Midbrain (tissue), 1 donor: ENCODE measurements at places on chromosomes 7 and 10.

- DNase-seq, result no peak
These were observed 8.5 kb upstream of the RABGEF1 start for GRCh38 chr7:66731986-66732385.

GRCh38 chr7:42700406-42701327, 211.2 kb downstream of the C7orf25 start:
- no peak for DNase-seq

DNA sequence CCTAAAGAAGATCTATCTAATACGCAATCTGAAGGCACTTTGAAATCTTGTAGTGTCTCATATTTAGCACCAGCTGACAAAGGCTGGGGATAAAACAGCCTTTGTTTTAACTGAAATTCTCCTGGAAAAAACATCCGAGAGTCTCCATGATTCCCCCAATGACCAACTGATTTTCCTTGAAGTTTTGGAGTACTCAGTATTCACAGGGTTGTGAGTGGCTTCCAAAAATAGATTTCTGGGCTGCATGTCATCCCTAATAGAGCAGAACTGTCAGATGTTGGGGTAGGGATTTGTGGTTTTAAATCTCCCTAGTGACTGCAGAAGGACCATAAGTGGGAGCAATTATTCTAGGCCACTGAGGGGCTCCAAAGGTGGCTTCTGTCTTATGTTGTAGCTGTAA, 206.4 kb downstream of the TAX1BP1 start:
- DNase-seq, result peak; percentile 19

DNA sequence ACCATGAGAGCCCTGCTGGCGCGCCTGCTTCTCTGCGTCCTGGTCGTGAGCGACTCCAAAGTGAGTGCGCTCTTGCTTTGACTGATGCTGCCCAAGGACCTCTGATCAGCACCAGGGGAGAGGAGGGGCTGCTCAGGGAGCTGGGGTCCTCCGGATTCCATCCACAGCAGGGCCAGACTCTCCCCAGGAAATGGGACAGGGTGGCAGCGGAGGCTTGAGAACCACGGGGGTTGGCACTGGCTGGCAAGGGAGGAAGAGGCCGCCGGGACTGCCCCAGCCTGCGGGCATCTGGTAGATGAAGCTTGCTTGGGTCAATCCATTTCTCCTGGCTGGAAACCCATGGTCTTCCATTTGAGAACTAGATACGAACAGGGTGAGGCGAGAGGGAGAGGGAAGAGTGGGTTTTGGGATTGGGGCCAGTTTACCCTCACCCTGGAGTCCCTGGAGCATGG, 647 bp downstream of the PLAU start:
- DNase-seq, result no peak

GRCh38 chr7:150992833-150993302, 2.1 kb downstream of the NOS3 start:
- no peak for DNase-seq

DNA sequence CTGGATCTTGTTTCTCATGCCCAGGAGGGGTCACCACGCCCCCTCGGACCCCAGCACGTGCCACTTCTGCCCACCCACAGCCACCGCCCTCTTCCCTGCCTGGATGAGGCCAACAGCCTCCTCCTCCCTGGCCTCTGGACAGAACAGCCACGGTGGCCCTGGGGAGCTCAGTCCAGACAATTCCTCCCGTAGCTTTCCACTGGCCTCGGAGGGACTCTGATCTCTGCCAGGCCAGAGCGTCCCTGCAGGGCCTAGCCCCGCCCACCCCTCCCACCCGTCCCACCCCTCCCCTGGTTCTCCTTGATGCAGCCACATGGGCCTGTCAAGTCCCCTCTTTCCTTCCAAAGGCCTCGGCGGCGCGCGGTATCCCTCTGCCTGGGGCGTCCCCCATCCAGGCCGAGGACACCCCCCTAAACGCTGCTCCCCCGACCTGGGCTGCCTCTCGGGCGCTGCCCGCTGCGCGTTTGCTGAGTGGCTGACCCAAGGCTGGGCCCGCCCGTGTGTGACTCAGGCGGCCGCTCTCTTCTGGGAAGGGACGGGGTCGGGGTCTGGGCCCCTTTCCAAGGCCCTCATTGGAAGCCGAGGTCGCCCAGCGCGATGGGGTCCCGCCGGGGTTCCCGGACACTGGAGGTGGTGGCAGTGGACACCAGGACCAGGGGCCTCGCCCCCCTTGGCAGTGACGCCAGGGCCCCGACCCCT, 557 bp downstream of the TMEM120A start:
- peak; percentile 48 for DNase-seq

DNA sequence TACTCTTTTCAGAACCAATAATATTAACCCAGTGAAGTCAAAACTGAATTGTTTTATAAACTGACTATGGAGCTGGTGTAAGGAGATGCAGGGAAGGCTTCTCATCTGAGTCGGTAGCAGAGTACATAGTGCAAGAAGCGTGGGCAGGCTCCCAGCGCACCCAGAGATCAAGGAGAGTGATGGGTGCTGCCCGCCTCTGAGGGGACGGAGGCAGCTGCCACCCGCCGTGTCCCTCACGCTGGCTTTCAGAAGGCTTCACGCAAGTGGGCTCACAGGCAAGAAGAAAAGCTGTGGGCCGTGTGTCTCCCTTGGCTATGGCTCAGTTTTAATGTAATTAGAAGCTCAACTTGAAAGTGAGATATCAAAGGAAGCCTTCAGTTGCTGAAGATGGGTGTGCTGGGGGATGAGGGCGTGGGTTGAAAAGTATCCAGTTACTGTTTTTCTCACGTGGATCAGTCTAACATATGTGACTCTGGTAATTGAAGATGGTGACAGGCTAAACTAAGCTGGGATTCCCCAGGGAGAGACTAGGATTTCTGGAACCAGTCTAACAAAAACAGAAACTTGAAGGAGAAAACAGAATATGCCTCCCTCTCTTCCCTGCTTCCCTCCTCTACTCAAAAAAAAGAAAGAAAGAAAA, 159.9 kb downstream of the MGMT start:
- DNase-seq, result no peak

- DNase-seq, result no peak
These were observed 964 bp downstream of the FRMD4A start for GRCh38 chr10:14329746-14330173.

GRCh38 chr7:155725006-155725355, 80.5 kb downstream of the RBM33 start:
- DNase-seq, result no peak

GRCh38 chr10:97234400-97234799, 48.6 kb upstream of the SLIT1 start:
- peak; percentile 29 for DNase-seq

GRCh38 chr7:87155788-87156187, 3.5 kb downstream of the DMTF1 start:
- no peak for DNase-seq

DNA sequence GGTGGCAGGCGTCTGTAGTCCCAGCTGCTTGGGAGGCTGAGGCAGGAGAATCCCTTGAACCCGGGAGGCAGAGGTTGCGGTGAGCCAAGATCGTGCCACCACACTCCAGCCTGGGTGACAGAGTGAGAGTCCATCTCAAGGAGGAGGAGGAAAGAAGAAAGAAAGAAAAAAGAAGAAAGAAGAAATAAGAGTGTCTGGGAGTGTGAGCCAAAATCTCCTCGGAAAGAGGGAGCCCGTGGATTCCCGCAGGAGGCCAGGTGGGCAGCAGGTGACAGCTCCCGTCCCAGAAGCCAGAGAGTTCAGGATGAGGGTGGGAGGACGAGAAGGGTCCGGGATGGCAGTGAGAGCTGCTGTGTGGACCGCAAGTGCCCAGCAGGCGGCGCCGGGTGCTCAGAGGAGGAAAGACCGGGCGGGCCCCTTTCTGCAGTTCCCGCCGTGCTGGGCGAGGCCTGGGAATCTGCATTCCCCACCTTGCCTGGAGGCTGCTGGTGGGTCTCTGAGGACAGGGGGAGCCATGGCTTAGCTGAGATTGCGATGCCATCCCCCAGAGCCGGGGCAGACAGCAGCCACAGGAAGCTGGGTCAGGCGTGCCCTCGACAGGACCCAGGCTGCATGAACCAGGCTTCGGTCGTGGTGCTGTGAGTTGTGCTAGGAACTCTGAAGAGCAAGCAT, 17.1 kb upstream of the AMZ1 start:
- no peak for DNase-seq

GRCh38 chr7:4144811-4145510, 537.1 kb upstream of the FOXK1 start:
- DNase-seq, result no peak

GRCh38 chr7:33862946-33863814, 42.2 kb upstream of the BMPER start:
- peak; percentile 41 for DNase-seq

- DNase-seq, result no peak
These were observed 103.5 kb downstream of the HIPK2 start for GRCh38 chr7:139674341-139674740.

DNA sequence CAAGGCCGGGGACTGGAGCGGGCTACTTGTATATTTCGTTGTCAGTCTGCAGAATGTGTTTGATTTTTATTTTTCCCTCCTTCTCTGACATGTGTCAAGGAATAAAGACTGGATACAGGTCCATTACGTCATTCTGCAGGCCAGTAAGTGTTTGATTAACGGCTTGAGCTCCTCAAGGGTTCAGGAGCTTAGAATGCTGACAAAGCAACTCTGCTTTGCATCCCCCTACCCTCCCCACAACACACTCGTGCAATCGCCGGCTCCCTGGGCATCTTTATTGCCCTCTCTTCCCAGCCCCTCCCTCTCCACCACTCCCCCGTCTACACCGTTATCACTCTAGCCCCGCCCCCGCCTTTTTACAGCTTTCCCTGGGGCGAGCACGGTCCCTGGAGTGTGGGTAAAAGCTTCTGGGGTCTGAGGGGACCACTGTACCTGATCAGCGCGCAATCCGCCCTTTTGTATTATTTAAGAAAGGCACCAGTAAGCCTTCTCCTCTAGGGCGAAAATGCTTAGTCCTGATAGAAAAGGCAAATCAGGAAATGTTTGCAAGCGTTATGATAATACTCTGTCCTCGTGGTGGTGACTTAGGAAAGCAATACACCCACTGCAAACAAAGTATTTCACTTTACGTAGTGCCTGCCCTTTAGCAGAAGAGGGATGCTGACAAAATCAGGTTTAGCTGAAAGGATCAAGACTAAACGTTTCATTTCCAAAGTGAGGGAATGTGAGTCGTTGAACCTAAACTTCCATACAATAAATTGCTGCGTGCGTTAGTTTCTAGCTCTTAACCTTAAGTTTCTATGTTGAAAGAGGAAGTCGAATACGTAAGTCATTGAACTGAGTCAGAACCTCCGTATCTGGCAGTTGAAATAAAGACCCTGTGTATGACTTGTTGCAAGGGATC, 1.4 kb upstream of the CREB5 start:
- DNase-seq, result peak; percentile 29

DNA sequence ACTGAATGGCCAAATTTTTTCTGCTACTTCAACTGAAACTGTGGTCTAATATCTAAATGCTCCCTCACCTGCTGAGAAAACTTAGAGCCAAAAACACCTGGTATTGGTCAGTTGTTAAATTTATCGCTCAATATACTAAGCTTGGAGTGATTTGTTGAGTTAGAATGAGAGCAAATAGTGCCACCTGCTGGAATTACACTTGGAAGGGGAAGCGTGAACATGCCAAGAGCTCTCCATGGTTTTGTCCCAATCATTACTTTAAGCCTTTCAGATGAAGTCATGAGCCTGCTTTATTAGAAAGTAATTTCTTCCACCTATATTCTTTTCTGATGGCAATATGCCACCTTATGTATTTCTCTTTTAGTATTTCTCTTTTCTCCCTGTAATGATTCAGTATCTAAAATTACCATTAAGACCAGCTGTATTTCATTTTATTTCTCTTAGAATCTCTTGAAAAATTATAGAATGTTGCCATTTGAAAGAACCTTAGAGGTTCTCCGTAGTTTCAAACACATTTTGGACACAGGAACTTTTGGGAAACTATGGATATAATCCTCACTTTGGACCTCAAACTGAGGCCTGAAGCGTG, 447.8 kb upstream of the C7orf33 start:
- DNase-seq, result peak; percentile 64

DNA sequence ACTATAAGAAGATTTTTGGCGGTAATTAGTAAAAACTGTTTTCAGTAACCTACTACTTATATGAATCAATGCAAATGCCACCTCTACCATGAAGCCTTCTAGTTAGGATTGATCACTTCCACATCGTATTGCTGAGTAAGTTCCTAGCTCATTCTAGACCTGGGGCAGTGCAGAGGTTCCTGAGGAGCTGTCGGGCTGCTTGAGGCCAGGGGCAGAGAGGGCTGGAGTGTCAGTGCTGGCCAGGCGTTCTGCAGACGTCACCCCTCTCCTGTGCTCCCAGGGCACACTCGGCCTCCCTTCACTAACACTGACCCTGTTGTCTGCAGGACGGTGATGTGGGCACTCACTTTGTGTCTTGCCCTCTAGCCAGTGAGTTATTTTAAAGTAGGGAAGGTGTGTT, 275.7 kb downstream of the CELF2 start:
- DNase-seq, result no peak

DNA sequence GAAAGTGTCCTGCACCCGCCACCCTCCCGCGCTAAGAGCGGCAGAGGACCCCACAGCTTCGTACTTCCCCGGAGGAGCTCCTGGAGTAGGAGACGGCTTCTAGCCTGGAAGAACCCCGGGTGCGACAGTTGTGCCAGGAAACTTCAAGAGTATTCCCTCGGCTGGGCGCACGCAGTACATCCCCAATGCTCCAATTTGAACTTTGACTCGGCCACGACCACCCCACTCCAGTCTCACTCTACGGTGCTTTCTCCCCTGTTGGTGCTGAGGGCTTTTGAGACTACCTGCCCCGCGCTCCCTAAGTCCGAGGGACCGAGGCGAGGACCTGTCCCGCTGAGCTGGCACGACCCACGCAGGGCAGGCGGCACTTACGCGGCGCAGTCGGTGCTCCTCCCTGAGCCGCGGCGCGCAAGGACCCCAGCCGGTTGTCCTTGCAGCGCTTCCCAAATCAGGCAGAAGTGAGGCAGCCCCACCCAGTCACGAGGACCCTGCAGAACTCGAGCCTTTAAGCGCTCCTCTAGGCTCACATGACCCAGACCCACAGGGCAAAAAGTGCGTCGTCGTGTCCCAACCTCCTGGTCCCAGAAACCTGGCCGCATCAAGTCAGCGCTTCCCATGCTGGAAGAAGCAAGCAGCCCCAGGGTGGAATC, at the start of gene CPVL:
Gene CPVL, minus strand, starts transcription at position 481 of the 650 bp plus-strand sequence. CDS start 25,476 bp downstream, outside the sequence.
- peak; percentile 16 for DNase-seq

GRCh38 chr7:47507522-47507921, 74.4 kb downstream of the TNS3 start:
- no peak for DNase-seq

DNA sequence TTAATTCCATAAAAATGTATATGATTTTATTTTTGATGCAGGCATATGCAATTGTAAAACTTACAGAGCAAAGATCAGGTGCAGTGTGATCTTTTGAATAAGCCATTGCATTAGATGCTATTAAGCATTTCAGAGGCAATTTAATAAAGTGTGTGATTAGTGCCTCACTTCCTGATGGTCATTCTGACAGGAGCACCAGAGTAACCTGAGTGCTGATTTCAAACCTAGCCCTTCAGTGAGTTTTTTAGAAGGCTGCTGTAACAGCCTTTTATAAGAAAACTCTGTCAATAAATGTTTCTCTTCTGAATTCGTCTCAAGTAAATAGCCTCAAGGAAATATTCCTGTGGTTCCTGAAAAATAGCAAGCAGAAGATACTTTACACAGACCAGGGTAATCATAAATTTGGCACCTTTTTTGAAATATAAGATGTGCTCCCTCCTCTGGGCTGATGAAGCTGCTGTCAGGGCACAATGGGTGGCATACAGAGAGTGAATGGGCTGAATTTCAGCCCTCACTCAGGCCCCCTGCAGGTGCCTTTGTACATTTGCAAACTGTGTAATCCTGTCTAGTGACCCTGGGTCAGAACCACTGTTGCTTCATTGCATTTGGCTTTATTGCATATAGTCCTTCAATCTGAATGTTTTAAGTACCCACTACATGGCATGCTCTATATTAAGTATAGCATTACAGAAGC, 193.7 kb upstream of the CSTF2T start:
- no peak for DNase-seq

GRCh38 chr10:61628875-61629513, 33.7 kb upstream of the CABCOCO1 start:
- no peak for DNase-seq
